ENCODE measurements at places on chromosomes 4 and X. TPM values are rescaled to one million over a fixed set of nuclear protein-coding genes. Genes with fewer than 3 reads are reported as not detected.

- no peak for DNase-seq
Observed at GRCh38 chrX:149570668-149571067, 16.6 kb downstream of the MAGEA9B start.

DNA sequence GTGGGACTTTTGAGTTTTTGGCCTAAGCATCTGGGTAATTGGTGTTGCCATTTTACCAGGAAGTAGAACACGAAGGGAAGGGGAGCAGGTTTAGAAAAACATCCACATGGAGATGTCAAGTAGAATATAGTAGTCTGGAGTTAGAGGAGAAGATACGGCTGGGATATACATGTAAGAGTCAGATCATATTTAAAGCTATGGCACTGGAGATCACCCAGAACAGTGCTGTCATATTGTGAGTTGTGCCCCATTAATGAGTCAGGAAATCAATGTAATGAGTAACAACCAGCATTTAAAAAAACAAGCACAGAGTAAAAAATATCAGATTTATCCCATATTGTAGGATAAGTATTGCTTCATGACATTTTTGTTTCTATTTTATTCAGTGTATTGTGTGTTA is 4.2 kb downstream of the GSTCD start:
- no peak for DNase-seq

- peak; percentile 75 for DNase-seq
Observed at GRCh38 chr4:168815379-168816345, 194.4 kb downstream of the CBR4 start.

GRCh38 chr4:185219551-185220344 is 10.3 kb downstream of the SNX25 start:
- DNase-seq, result peak; percentile 45

DNA sequence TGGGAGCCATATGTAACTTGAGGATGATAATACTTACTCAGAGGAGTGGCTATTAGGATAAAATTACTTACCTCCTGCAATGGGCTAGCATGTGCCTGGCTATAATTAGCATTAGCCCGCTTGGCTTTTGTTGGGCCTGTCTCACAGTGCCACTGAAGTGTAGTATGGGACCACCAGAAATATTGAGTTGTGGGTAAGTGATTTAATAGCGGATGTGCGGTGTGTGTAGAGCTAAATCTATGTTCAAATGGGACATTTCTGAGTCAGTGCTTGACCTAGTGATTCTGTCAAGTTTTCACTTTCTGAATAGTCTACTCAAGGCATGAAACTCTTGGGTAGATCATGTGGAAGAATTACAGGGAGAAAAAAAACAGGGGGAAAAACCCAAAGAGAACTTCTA is 3.5 kb upstream of the CLNK start:
- DNase-seq, result no peak

The RPL39 gene
- 1,285 TPM for polyA plus RNA-seq

The FAM9B gene
- polyA plus RNA-seq, result not detected

The MAGEA9B gene
- not detected for polyA plus RNA-seq

The POU4F2 gene
- not detected for polyA plus RNA-seq
